ENCODE measurements at places on chromosomes 1 and 21.

DNA sequence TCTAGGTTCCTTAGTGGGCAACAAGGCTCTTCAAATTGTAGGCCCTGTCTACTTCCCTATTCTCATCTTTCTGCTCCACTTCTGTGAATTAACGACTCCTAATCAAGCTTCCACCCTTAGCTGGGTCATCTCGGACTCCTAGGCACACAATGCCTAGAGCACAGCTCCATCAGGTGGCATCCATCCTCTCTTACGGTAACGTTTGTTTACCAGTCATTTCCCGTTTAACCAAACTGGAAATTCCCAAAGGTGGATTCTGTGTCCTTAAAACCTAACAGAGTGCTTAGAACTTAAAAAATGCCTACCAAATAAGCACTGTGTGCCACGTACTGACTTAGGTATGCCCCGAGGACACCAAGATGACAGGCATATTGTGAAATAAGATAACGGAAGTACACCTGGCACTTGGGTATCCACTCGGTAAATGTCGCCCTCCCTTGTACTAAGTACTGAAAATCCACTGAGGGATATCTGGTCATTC, 1.5 kb downstream of the PARP1 start:
- no peak for DNase-seq

GRCh38 chr1:27368869-27369582, 2.3 kb upstream of the MAP3K6 start:
- no peak for DNase-seq

- DNase-seq = no peak
Observed at GRCh38 chr1:232435729-232436128, 194.2 kb downstream of the SIPA1L2 start.

DNA sequence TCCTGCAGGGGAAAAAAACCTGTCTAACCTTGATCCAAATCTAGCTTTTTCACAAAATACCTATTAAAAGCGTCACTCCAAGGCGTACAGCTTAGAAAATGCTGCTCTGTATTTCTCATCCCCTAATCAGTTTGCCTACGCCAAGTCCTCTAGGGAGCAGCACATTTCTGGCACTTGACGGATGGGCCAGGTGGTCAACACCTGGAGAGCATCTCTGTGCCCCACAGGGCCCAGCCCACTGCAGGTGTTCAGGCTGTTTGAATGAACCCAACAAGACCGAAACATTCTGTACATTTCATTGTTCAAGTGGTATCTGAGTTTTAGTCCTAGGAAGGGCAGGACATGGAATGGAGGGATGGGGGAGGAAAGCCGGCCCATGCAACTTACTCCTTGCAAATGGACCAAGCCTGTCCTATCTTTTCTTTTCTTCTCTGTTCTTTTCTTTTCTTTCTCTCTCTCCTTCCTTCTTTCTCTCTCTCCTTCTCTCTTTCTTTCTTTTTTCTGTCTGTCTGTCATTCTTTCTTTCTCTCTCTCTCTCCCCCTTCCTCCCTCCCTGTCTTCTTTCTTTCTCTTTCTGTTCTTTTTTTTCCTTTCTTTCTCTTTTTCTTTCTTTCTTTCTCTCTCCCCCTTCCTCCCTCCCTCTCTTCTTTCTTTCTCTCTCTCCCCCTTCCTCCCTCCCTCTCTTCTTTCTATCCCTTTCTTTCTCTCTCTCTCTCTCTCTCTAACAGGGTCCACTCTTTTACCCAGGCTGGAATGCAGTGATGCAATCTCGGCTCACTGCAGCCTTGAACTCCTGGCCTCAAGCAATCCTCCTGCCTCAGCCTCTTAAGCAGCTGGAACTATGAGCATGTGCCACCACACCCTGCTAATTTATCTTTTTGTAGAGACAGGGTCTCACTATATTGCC, 29.1 kb downstream of the IGFN1 start:
- no peak for DNase-seq

DNA sequence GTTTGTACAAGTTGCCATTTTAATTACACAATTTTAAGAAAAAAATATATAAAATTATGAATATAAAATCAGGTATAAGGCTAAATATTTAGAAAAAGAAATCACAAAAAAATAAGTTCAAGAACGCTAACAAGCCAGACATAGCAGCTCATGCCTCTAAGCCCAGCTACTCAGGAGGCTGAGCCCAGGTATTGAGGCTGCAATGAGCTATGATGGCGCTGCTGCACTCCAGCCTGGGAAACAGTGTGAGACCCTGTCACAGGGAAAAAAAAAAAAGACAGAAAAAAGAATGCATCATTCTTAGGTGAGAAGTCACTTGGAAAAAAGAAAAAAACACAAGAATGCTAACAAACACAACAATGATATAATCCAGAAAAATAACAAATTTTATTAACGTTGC, 112.3 kb upstream of the PRDX6 start:
- DNase-seq = no peak

DNA sequence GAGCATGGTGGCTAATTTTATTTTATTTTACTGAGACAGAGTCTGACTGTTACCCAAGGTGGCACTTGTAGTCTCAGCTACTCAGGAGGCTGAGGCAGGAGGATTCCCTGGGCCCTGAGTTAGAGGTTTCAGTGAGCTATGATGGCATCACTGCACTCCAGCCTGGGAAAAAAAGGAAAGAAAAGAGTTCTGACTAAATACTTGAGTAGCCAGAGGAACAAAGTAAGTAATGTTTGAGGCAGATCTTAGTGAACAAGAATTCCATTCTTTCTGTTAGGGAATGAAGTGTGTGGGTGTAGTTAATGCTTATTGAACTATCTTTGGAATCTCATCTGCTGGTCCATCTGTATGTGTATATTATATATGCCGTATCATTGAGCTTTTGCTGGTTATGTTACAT, 13.1 kb upstream of the EVI5 start:
- DNase-seq = no peak

DNA sequence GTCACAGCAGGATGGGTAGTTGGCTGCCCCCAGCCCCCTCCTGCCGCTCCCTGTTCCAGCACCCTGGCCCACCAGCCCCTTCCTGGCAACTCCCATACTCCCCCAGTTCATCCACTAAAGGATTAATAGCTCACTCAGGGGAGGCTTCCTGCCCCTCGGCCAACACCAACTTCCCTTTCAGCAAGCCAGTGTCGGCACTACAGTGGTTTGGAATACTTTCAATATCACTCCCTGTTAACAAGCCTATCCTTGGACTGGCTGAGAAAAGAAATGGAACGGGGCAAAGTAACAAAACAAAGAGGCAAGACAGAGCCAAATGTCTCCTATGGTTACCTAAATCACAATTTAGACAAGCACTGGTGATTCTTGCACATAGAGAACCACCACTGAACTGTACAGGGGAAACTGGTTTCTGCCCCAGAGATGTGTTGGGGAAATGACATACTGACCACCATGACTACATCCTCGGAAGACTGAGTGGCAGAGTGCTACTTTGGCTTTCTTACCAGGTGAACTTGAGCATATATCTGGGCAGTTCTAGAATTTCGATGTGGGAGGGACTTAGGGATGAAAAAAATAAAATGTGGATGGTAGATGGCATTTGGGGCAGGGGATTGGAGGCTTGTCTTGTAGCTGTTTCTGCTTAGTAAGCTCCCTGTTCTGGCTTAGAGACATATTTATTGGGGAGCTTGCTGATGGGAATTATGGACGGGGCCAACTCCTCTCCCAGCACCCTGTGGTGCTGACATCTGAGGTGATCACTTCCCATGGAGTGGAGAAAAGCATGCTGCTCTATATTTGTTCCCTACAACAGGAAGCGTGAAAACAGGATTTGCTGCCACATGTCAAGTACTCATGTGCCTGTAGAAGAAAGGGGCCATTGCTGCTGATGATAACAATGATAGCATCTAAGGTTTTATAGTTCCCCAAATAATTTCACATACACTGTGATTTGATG, 7.1 kb upstream of the CAPN2 start:
- no peak for DNase-seq

DNA sequence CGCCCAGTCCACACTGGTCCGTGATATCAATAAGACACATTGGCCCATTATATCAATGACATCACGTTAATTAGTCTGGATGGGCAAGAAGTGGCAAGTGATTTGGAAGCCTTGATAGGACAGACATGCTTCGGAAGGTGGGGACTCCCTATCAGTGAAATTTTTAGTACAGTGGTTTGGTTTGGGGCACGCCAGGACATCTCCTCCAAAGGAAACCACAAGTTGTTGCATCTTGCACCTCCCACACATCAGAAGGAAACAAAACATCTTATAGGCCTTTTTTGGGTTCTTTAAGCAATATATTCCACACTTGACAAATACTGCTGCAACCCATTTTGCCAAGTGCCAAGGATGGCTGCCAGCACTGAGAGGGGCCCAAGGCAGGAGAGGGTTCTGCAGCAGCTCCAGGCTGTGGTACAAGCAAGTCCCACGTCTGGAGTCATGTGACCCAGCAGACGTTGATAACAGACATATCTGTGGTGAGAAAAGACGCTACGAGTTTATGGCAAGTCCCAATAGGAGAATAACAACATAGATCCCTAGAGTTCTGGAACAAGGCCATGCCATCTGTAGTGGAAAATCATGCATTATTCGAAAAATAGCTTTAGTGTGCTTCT, 95.3 kb upstream of the DISP3 start:
- no peak for DNase-seq

All from stimulated activated CD8-positive, alpha-beta memory T cell treated with anti-CD3 and anti-CD28 coated beads, Interleukin-15, amount 100 ng/mL, for 48 hours (primary cell).